ENCODE measurements at places on chromosomes 4 and X. TPM values are rescaled to one million over a fixed set of nuclear protein-coding genes. Genes with fewer than 3 reads are reported as not detected.

- peak; percentile 41 for DNase-seq
Observed at GRCh38 chr4:21641696-21642095, 306.9 kb downstream of the KCNIP4 start.

GAGE2A gene
- not detected for total RNA-seq

DNA sequence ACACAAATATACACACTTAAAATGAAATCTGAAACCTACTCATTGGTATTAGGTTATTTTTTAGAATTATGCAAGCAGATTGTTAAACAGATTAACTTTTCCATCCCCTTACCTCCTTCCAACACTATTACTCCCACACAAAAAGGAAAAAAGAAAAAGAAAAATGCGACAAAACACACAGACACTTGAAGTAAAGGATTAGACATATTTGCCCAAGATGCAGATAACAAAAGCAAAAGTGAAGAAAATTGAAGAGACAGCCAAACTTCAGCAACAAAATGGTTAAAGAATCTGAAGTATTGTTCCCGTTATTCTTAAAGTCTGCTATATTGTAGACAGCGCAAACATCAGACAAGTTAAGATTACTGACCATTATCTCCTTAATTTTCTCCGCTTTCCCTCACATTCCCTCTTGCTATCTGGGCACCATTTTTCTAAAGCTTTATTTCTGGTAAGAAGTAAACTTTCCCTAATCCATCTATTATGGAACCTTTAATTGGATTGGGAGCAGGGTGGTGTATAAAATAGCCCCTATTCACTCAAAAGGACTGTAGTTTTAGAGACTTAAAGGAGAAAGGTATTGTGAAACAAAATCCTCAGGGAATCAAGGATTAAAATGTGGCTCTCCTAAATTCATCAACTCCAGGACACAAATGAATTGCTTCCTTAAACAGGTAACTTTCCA is 34.7 kb upstream of the MAB21L2 start:
- DNase-seq: no peak

GRCh38 chr4:53764761-53765490 is 173.6 kb upstream of the LNX1 start:
- no peak for DNase-seq

MAGEA9B gene
- not detected for total RNA-seq

DNA sequence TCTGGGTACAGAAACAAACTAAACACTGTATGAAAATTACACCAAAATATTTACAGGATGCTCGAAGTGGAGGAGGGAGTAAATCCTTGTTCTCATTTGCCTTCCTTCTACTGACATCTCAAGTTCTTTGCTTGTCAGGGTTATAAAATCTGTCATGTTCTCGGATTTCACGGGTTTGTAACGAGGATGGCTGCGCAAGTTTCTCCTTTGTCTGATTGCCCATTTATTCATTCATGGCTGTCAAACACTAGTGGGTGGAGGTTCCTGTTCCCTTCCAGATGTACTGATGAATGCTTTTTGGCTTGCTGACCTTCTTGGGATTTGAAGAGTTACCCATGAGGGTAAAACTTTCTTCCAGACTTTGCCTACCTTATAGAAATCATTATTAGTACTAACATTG is 206.9 kb downstream of the SPCS3 start:
- no peak for DNase-seq

GRCh38 chrX:26783512-26784225 is 567.7 kb downstream of the MAGEB5 start:
- DNase-seq: no peak

DNA sequence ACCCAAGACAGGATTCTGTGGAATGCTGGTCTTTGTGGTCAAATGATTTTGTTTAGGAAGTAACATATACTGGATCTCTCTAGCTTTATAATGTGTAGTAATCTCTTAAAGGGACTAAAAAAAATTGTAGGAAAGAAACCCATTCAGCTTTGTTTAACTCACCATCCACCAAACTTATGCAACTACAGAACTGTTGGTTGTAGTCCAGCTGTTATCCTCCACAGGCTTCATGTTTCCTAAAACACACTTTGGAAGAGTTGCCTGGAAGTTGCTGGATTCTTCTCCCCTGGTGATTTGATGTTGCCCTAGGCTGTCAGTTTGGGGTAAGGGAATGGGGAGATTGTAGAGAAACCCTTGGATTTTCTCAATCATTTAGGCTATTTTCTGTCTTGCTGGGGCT is 89.3 kb downstream of the RLIM start:
- no peak for DNase-seq

DNA sequence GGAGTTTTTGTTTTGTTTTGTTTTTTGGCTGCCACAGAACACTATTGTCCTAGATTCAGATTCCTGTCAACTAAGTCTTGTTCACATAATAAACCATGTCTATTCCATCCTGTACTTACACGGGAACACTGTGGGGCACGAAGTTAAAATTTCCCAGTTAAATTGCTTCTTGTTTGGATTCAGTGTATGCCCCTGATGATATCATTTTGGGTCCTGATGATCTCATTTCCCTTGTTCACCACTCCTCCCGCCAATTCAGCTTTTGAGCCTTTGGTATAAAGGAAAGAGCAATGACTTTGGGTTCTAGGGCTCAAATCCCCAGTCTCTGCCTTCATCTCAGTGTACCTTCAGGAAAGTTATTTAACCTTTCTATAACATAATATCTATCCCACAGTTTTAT is 333.5 kb downstream of the FBXW7 start:
- DNase-seq: no peak

POF1B gene
- total RNA-seq: 0.09 TPM

- peak; percentile 83 for DNase-seq
Observed at GRCh38 chr4:153222707-153223426, 18.6 kb downstream of the TRIM2 start.

GRCh38 chrX:16063141-16063540 is 60.2 kb upstream of the GRPR start:
- DNase-seq: no peak

RBBP7 gene
- total RNA-seq: 64.2 TPM

GYG2 gene
- total RNA-seq: 11.1 TPM

DNA sequence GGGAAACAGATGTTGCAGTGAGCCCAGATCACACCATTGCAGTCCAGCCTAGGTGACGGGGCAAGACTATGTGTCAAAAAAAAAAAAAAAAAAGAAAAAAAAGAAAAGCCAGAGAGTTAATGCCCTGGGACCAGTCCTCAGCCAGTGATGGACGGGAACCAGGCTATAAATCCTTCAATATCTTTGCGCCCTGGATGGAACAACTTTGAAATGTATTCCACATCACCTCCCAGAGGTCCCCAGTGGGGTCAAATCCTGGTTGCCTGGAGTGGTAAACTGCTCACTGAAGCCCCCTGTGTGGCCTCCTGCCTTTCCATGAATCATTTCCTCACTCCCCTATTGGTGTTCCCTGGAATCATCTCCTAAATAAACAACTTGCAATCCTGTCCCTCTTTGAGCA is 166.9 kb downstream of the DEFB131A start:
- DNase-seq: no peak

ARMCX1 gene
- 37.0 TPM for total RNA-seq

USP26 gene
- total RNA-seq: not detected

GRCh38 chr4:173827707-173828106 is 297.7 kb upstream of the HAND2 start:
- no peak for DNase-seq

GRCh38 chrX:115690511-115691216 is 129.7 kb downstream of the PLS3 start:
- DNase-seq: peak; percentile 7

DNA sequence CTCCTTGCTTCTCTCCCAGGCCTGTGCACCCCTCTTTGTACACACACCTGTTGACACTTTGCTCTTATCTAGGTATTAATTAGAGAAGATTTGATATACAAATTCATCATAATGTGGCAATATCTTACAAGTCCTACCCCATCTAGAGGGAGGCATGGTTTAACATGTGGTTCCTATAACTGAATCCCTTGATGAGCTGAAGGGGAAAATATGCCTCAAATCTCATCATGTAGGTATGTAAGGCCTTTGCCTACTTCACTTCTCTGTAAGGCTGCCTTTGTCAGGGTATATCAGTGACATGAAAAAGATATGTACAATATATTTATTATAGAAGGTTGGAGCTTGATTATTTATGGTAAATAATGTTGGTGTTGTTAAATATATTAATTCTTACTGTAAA is 31.9 kb downstream of the HTR2C start:
- no peak for DNase-seq

GRCh38 chrX:123803331-123803983 is 56.4 kb upstream of the XIAP start:
- no peak for DNase-seq

CLDN2 gene
- not detected for total RNA-seq

- DNase-seq: no peak
Observed at GRCh38 chr4:159035570-159035969, 67.3 kb upstream of the RAPGEF2 start.

BANK1 gene
- 0.54 TPM for total RNA-seq

JCHAIN gene
- total RNA-seq: 3.6 TPM

HS3ST1 gene
- total RNA-seq: 2.4 TPM

GC gene
- total RNA-seq: not detected

TMEM35A gene
- 37.2 TPM for total RNA-seq

CRMP1 gene
- 278 TPM for total RNA-seq

GRCh38 chr4:55808632-55809031 is 11.0 kb upstream of the EXOC1L start:
- no peak for DNase-seq

DNA sequence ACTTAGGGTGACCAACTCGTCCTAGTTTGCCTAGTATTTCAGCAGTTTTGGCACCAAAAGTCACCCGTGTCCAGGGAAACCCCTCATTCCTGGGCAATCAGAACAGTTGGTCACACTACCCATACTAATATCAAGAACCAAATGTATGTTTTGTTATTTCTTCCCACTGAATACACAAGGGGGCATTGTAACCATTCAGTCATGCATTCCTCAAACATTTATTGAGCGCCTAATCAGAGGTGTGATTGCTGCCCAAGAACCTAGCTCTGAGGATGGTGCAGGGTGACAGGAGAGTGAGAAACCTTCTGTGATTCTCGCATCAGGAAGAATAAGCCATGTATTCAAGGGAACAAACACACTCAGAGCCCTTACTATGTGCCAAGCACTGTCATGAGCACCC is 69.8 kb upstream of the RAI2 start:
- no peak for DNase-seq

DNA sequence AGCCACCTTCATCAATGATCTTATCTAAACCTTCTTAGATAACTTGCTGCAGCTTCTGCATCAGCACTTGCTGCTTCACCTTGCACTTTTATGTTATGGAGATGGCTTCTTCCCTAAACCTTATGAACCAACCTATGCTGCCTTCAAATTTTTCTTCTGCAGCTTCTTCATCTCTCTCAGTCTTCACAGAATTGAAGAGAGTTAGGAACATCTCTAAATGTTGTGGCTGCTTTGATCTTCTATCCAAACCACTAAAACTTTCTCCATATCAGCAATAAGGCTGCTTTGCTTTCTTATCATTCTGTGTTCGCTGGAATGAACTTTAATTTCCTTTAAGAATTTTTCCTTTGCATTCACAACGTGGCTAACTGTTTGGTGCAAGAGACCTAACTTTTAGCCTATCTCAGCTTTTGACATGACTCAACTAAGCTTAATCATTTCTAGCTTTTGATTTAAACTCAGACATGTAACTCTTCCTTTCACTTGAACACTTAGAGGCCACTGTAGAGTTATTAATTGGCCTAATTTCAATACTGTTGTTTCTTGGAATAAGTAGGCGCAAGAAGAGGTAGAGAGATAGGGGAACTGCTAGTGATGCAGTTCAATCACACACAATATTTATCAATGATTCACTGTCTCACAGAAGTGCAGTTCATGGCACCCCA is 36.1 kb upstream of the CORIN start:
- no peak for DNase-seq

DNA sequence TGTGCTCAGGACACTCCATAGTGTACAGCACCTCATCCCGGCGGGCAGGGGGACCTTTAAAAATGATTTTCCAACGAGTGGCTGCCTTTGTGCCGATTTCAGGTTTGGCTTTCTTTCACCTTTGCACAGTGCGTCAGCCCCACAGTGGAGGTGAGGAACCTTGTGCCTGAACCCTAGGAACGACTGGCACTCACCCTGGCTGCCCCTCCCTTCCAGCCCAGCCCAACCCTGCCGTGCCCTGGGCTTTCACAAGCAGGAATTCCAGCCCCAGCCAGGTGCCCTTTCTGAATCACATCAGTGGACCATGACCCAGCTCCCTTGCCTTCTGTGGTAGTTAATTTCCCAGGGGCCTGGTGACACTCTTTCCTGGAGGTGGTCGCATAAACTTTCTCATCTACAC is 1.3 kb downstream of the TMEM164 start:
- no peak for DNase-seq

GRCh38 chr4:99273704-99274103 is 17.1 kb downstream of the ADH1A start:
- no peak for DNase-seq

GRCh38 chrX:55648434-55648833 is 25.2 kb downstream of the FOXR2 start:
- DNase-seq: no peak

DNA sequence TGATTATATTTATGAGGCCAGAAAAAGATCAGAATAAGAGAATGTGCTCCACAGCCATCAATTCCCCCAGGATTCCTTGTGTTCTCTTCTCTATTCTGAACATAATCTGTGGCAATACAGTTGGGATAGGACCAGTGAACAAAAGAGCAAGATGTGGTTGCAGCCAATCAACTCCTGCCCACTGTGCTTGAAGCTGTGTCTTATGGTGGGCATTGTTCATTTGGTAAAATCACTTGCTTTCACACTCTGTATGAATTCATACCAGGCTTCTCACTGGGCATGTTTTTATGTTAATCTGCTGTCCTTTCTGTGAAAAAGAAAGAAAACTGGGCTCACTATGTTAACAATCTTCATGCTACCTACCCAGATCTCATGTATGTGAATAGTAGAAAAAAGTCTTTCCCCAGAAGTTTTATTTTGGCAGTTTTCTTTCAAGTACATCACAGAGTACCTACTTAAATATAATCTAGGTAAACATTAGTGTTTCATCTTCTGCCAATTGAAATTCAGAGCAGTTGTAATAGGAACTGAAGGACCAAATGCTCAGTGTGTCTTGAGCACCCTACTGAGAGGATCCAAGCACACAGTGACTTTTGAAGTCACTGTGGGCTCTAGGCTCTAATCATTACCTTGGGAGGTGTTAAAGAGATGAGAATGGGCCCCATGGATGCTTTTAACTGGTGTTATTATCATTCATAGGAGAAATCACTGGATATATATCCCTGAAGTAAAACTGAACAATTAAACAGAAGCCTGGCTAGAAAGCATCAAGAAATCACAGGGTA is 429.2 kb upstream of the TRAM1L1 start:
- no peak for DNase-seq

GRCh38 chr4:2848449-2848848 is 4.8 kb downstream of the ADD1 start:
- DNase-seq: no peak

SLC16A2 gene
- total RNA-seq: 17.9 TPM

Data from cerebellum (tissue), 4 donors.